ENCODE measurements at places on chromosomes 12 and 14.

- DNase-seq, result no peak
These were observed 5.2 kb upstream of the CLEC9A start for GRCh38 chr12:10025236-10025635.

GRCh38 chr12:42583016-42583415 lies 6.5 kb downstream of the PRICKLE1 start:
- no peak for DNase-seq

DNA sequence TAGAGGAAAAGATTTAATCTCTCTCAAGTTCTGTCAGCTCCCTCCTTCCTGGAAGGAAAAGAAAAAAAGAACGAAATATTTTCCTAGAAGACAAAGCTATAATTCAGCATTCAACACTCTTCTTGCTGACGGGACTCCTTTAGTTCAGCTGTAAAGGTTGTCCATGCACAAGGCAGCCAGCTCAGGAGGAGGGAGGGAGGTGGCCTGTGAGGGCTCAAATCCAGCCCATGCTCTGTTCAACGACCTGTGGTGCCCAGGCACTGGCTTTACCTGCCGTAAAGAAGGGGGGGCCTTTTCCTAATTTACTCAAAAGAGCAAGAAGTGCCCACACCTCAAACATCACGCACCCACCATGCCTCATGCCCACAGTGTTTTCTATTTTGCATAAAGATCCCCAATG lies 109.3 kb downstream of the TMTC1 start:
- no peak for DNase-seq

DNA sequence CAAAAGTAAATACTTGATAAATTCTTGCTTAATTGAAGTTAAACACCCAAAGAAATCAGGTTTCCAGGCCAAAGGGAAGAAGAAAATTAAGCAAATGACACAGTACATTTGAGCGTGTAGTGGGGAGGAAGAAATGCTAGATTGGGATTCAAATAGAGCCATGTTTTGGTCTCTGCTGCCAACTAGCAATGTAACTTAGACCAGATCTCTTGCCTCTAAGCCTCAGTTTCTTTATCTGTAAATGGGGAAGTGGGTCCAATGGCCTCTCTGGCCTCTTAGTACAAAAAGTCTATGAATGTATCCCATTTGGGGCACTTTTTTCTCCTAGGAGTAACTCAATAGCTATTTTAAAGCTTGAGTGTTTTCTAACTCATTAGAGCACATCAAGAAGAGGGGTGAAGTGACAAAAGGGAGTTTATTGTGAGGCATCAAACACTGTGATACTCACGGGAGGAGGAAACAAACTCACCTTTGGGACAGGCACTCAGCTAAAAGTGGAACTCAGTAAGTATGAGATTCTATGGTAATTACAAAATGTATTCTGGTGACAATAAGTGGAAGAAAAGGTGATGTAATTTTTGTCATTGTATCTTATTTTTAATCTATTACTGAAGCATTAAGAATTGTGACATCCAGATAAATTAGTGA lies 55.8 kb downstream of the DAD1 start:
- no peak for DNase-seq

GRCh38 chr14:20988717-20989470 lies 886 bp upstream of the METTL17 start:
- DNase-seq, result no peak

DNA sequence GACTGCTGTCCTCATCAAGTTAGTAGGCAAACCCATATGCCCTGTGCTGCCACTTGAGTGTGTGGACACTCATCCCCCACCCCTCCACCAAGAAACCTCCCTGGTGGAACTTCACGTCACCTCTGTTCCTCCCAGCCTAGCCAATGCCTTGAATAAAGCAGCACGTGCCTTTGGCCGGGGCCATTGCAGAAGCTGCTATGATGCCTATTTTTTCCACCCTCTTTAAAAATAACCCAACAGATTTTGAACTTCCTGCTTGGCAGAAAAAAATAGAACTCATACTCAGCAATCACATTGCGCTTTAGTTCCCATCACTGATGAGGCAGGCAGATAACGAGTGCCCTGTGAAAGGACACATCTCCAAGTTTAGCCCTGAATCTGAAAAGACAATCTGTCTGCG lies 23.1 kb upstream of the PWP1 start:
- DNase-seq, result no peak

DNA sequence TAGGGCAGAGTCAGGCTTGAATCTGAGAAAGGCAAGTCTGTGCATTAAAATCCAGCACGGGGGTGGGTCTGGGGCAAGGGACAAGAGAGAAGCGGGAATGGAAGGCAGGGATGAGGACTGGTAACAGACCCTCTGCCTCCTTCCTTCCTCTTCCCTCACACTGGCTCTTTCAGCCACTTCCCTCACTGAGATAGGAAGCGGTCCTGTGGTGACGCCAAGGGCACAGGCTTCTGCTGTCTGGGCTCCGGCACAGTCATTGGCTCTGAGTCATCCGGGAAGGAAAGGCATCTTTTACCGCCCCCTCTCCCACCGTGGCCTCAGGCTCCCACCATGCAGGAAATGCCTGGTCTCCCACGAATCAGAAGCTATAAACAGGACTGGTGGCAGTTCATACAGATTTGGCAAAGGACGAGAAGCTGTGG lies 70.2 kb downstream of the ETV6 start:
- no peak for DNase-seq

DNA sequence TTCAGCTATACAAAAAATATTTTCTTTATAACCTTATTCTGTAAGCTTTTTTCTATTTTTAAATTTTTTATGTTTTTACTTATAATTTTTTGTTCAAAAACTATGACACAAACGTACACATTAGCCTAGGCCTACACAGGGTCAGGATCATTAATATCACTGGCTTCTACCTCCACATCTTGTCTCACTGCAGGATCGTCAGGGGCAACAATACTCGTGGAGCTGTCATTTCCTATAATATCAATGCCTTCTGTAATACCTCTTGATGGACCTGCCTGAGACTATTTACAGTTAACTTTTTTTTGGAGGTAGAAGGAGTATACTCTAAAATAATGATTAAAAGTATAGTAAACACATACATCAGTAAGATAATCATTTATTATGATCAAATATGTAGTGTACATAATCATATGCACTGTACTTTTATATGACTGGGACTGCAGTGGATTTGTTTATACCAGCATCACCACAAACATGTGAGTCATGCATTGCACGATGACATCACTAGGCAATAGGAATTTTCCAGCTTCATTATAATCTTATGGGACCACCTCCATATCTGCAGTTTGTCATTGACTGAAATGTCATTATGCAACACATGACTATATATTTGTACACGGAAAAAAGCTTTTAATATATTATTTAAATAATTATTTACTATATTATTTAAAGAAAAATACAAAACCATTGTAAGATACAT lies 18.5 kb upstream of the PMCH start:
- no peak for DNase-seq

- no peak for DNase-seq
These were observed at the start of gene CLIP1 for GRCh38 chr12:122421821-122422729. TSS of gene CLIP1 (minus strand) at chr12:122422669. CDS start at chr12:122380452, 42,217 bp downstream.

DNA sequence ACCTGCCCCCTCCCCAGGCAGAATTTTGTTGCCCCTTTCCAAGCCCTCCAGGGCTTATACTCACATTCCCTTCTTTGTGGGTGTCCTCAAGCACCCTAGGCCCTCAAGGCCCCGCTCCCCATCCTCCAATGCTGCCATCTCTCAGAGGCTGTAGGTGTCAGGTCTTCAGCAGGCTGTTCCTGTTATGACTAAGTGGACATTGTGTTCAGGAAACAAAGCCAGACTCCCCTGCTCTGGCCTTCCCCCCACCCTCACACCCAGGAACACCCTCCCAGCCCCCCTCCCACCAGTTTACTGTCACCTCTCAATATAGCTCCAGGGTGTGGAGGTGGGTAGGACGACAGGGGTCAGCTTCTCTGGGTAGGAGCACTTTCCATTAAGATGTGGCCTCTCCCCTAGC lies 1.4 kb upstream of the MYH6 start:
- DNase-seq, result no peak

- DNase-seq, result no peak
These were observed 1.2 kb downstream of the NTN4 start for GRCh38 chr12:95789126-95790032.

DNA sequence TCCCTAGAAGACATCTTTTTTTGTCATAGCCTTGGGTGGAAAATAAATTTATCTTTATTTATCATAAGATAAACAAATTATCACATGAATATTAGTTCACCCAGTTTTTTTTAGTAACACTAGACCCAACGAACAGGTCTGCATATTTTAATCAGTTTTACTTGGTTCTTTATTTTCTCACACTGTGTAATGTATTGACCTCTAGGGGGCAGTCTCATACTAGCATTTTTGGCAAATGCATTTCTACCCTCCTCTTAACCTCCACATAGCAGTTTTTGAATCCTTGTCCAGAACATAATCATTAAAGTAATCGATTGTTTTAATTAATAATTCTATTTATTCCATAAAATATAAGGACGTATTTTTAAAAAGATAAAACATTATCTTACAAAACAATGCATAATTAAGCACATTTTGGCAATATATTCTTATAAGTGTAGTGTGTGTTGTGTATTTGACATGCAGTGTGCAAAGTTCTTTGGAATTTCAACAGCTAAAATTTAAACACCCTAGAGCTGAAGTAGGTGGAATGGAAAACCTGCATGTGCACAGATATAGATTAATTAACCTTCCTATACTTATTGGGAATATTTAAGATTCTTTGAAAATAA lies 31.6 kb upstream of the PTPRQ start:
- DNase-seq, result no peak

- no peak for DNase-seq
These were observed 14.5 kb upstream of the LLPH start for GRCh38 chr12:66144791-66145754.

DNA sequence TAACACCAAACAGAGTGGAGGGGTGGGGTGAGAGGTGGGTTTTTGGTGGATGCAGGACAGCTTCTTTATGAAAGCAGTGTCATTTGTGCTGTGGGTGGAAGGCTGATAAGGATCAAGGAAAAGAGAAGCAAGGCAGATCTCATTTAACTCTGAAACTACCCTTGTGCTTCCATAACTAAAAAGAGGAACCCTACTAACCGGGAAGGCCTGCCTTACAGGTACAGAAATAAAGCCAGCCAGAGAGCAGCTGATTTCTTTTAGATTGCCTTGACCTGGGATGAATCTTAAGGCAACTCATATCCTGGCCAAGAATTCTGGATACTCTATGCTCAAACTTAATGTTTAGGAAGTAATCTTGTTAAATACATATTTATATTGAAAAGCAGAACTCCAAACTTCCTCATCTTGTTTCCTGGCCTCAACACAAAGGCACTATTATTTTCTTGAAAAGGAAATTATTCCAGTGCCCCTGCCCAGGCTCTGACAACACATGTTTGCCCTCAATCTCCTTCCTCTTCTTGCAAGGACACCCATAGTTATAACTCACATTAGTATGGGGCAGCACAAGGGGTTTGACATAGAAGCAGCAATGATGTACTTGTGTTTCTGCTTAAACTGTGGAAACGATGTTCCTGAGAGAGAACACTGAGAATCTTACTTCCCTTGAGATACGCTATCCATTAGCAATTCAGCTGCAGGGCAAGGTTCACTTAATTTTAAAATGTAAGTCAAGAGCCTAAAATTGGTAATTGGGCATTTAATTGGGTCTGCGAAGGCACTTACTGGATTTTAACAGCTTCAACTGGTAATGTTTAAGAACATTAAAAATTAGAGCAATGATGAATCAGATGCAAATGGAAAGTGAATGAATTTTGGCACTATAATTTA lies 173.7 kb downstream of the STXBP6 start:
- no peak for DNase-seq

DNA sequence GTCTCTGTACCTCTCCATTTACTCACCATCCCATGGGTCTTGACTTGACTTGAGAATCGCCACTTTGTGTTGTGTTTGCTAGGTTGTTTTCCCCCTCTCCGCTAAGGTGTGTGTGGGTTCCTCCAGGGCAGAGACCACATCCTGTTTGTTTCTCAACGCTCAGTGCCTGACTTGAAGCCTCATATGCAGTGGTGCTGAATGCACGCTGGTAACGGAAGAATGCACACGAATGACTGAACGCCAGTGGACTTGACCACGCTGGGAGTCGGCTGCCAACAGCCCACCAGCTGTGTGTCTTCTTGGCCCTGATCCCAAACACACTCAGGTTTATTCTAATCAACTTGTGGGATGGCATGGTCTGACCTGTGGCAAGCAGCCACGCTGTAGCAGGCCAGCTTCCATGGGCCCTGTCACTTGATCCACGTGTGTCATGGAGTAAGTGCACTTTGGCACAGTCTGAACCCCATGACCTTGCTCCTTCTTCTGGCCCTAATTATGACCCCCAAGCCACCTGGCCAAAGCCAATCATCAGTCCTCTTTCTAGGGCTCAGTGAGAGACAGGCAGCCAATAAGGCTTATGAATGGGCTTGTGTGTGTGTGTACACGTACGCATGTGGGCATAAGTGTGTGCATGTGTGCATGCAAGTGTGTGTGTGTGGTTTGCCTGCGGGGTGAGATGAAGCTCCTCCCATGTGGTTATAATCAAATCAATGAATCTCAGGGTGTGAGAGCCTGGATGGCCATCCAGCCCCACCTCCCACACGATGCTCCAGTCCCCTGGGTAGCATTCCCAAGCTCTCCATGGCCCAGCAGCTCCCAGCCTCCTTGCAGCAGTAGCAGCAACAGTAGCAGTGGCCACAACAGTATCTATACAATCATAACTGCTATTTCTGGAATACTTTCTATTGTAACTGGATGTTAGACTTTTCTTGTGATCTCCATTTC lies 6.4 kb upstream of the TC2N start:
- DNase-seq, result no peak

DNA sequence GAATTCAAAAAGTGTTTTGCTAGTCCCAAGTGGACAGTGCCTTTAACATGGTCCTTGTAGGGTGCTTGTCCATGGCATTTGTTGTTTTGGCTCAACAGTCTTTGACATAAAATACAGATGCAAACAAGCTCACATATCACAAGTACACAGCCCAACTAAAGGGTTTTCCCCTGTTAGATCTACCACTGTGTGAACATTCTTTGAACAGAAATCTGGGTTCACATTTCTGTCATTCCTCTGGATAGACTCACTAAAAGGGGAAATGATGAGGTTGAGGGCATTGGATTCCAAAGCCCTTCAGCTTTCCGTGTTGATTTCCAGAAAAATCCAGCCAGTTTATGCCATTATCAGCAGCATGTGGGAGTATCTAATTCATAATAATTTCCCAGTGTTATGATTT lies 54.1 kb downstream of the EP400 start:
- no peak for DNase-seq

DNA sequence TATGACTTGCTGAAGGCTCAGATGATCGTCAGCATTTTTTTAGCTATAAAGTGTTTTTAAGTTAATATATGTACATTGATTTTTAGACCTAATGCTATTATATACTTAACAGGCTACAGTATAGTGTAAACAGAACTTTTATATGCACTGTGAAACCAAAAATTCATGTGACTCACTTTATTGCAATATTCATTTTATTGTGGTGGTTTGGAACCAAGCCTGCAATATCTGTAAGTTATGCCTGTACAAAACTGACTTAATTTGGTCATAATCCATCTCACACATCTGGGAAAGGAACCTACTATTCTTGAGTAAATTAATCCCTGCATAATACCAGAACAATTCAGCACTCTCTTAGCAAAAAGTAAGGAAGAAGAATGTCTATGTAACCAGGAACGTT lies 390.7 kb downstream of the SYT1 start:
- no peak for DNase-seq

Data from stimulated activated CD8-positive, alpha-beta memory T cell treated with anti-CD3 and anti-CD28 coated beads, Interleukin-4, amount 100 ng/mL, for 1 hour (primary cell).